RKO (cell line): ENCODE measurements at places on chromosomes 5 and 9.

DNA sequence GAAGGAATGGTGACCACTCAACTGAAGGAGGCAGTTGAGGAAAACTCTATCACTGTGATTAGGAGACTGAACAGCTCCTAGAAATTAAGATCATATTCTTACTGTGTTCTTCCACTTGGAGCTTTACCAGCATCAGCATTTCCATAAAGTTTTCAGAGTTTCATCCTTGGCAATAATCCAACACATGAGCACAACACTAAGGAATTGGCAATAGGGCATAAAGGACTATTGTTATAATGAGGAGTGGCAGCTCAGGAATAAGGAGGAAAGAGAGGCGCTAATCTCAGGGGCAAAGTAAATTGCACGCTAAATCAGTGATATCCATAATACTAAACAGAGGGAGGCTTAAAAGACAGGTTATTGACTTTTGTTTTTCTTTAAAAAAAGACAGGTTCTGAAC is 338.9 kb downstream of the EFNA5 start:
- no peak for DNase-seq

- no peak for DNase-seq
Observed at GRCh38 chr5:17854901-17855300, 220.6 kb downstream of the TAF11L14 start.

DNA sequence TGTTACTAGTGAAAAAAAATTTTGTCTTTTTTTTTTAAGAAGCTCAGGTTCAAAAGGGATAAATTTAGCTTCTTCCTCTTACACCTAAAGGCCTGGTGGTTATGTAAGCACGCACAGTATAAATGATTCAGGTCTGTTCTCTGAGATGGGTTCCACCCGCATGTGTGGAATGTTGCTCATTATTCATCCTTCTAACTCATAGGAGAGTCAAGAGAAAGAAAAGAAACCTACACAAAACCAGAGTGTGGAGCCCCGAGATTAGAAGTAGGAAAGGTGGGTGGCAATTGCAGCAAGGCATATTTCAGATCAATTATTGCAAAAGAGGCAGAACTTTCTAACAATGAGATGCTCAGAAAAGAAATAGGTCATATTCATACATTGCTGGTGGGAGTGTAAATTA is 13.5 kb downstream of the PLAC8L1 start:
- no peak for DNase-seq

DNA sequence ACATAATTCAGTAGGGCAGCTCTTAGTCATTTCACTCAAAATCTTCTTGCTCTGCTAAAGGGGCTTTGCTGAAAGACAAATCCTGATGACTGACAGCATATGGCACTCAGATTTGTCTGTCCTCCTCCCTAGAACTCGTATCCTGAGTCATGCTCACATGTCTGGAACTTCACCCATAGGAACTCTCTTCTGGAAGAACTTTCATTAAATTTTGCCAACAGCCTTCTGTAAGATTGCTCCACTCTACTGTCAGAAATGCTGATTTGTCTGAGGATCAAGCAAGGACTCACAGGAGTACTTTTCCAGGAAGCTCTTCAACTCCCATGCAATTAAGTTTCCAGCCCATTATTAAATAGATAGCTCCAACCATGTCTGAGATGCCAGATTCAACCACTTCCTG is 59.8 kb upstream of the SNX2 start:
- DNase-seq = peak; percentile 13

- peak; percentile 53 for DNase-seq
Observed at GRCh38 chr5:131538177-131538593, 96.8 kb downstream of the RAPGEF6 start.

- no peak for DNase-seq
Observed at GRCh38 chr5:143118222-143118621, 285.3 kb downstream of the NR3C1 start.

DNA sequence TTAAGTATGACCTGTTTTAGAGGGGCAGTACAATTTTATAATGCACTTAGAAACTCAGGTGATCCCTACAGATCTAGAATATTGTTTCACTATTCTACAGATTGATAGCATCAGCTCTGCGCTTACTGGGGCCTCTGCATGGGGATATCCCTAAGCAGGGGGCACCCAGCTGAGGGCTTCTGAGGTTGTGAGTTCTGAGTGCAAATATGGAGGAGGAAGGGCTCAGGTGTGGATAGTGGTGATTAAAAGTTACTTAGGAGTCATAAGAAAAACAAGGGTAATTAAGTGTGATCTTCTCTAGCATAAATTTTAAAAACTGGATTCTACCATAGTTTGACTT is 274.4 kb downstream of the EFNA5 start:
- no peak for DNase-seq

GRCh38 chr9:81782313-81782995 is 93.1 kb upstream of the TLE1 start:
- DNase-seq = no peak

DNA sequence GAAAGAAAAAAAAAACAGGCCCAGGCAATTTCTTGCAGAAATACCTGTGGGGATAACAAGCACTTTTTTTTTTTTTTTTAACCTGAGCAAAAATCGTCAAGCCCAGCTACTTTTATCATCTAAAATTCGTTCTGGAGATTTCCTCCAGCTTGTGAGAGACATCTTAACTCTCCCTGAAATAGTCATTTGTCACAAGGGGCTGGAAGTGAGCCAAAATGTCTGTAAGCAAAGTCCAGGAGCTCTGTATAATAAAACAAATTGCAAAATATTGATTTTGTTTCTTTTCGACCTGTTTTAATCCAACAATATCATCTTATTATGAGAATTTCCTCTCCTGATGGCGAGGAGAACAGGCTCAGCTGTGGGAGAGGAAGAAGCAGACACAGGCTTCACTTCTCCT is 168.4 kb downstream of the TTLL11 start:
- DNase-seq = no peak
